D341Med (cell line): ENCODE measurements at places on chromosomes 11 and 22.

DNA sequence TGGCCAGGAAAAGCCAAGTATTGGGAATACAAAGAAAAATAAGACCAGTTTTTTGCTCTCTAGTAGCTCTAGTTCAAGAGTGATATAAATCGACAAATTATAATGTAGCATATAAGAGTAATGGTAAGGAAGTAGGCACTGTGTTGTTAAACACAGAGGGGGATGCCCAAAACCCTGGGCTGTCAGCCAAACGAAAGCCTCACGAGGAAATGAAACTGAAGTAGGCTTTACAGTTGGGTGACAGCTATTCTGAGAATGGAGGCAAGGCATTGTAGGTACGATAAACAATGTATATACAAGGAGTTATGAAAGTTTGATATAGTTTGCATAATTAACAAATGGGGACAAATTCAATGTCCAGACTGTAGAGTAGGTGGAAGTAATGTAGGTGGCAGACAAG, 176.4 kb downstream of the FAM181B start:
- DNase-seq: no peak

DNA sequence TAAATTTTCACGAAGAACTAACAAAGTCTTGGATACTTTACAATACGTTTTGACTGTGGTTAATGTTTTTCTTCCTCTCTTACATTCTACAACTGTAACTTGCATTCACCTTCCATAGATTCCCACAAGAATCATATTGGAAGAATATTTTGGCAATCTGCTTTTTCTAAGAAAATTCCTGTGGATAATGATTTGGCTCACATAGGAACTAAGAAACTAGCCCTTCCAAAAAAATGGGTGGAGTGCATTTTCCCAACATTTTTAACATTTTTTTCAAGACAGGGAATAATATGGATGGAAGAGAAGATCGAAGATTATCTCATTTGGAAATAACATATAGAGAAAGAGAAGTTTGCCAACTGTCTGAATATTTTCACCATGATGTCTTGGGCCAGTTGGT, 256.9 kb upstream of the POU2AF2 start:
- DNase-seq: no peak

DNA sequence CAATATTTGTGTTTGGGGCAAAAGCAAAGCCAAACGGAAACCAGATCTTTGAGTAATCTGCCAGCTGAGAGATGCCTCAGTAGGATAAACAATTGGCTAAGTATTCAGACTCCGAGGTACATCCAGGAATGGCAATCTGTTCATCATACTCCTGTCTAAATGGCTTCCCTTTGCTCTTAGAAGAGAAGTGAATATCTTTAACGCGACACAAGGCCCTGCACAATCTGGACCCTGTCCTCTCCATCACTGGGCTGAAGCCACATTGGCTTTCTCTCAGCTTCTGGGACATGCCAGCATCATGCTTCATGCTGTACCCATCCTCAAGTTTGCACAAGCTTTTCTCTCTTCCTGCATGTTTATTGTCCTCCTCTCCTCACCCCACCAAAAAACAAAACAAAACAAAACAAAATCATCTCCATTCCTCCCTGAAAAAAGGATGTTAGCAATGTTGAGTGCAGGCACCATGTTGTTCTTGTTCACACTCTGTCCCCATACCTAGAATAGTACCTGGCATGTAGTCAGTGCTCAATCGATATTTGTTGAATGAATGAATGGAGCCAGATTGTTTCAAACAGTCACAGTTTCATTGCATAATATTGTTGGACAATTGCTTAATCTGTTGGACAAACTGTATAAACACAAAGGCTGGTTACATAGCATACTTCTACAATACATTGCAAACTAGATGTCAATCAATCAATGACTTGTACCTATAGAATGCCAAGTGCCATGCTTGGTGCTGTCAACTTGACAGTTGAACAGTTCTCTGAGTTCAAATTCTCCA, 38.2 kb upstream of the SESN3 start:
- no peak for DNase-seq

GRCh38 chr22:26891429-26891828, 234.0 kb downstream of the MIAT start:
- DNase-seq: no peak

DNA sequence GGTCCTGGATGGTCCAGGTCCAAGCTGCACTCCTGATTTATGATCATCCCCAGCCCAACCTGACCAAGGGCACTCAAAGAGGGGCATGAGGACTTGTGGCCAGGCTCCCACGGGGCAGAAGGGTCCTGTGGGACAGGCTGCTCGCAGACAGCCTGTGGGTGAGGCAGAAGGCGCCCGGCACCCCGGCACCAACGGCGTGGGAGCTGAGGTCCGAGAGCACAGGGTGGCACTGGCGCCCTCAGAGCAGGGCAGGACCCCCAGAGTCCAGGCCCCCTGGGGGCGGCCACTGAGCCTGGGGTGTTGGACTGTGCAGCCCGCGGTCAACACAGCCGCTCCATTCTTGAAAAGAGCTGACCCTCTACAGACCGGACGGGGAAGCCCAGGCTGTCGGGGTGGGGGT, 3.3 kb downstream of the IL17REL start:
- DNase-seq: no peak

GRCh38 chr11:35313066-35313759, 106.1 kb downstream of the SLC1A2 start:
- DNase-seq: no peak

DNA sequence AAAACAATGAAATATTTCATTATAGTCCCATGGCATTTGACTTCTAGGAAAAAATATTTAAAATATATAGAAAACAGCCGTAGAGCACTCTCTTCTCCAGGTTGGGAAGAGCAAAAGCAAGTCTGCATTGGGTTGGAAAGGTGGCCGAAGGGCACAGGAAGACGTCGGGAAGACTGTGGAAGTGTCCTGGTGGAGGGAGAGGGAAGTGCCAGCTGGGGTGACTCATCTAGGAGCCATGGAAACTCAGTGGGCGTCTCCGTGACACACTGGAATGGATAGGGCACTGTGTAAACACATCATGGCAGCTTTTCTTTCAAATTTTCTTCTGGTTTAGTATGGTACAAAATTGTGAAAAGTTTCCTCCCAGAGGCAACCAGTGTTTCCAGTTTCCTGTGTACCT, 12.7 kb downstream of the GTPBP1 start:
- DNase-seq: peak; percentile 71

GRCh38 chr11:120224972-120225909, 14.4 kb downstream of the OAF start:
- DNase-seq: no peak
